ENCODE measurements at places on chromosomes 7 and 10.

DNA sequence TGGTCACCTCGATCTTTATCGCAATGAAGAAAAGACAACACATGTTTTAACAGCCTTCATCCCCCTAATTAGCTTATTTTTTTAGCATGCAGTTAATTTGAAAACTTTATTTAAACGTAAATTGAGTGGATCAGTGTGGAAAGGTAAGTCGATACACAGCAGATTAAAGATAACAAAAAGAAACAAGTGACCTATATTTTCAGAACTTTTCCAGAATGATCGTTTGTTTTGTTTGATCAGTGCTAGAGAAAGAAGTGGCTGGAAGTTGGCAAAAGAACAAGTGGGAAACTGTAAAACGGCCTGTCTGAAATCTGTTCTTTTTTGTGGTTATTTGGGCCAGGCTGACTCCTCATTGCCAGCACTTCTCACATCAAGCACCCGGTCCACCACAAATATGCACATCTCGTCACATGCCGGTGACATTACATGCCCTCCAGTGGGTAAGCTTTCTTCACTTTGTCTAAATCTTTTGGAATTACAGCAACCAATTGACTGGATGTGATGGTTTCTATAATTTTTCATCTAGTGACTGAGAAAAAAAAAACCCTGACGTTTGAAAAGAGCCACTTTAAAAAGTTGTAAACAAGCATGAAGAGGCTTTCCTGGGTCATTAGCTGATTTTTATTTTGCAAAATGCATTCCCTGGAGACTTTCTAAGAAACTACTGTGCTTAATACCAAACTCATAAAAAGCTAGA, 33.2 kb downstream of the C7orf33 start:
- DNase-seq: no peak

DNA sequence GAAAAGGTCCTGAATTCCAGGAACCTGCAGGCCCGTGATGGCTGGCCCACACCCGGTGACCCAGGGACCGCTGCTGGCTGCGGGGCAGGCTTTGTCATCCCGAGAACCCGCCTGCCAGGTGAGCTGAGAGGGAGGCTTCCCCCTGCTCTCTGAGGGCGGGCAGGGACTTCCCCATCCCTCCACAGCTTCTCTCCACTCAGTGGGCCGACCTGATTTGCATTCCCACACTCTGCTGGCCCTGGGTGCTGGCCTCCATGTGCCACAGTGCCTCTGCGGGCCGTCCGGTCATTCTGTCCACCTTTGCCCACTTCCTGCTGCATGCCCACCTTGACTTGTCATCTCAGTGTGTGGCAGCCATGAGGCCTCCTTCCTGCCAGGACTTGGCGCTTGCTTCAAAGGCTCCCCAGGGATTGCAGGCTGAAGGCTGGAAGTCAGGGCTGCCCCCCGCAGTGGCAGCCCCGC, 35.3 kb downstream of the PALD1 start:
- no peak for DNase-seq

- DNase-seq: no peak
Measured at GRCh38 chr7:93043385-93043985, 74.3 kb downstream of the SAMD9 start.

DNA sequence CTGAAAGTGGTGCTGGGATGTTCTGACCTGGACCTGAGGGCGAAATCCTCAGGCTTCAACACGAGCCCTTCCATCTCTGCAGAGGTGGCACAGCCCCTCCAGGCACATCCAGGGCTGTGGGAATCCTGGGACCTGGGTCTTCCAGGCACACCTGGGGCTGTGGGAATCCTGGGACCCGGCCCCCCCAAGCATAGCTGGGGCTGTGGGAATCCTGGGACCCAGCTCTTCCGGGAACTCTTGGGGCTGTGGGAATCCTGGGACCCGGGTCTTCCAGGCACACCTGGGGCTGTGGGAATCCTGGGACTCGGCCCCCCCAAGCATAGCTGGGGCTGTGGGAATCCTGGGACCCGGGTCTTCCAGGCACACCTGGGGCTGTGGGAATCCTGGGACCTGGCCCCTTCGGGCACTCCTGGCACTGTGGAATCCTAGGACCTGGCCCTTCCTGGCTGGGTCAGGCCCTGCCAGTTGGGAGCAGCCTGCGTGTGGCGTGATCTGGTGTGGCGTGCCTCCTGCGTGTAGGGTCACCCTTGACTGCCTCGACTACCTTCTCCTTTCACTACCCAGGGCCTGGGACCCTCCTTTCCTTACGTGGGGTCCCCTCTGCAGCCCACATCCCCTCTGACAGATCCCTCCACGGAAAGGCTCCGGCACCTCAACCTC, 124.0 kb downstream of the WDR37 start:
- no peak for DNase-seq

DNA sequence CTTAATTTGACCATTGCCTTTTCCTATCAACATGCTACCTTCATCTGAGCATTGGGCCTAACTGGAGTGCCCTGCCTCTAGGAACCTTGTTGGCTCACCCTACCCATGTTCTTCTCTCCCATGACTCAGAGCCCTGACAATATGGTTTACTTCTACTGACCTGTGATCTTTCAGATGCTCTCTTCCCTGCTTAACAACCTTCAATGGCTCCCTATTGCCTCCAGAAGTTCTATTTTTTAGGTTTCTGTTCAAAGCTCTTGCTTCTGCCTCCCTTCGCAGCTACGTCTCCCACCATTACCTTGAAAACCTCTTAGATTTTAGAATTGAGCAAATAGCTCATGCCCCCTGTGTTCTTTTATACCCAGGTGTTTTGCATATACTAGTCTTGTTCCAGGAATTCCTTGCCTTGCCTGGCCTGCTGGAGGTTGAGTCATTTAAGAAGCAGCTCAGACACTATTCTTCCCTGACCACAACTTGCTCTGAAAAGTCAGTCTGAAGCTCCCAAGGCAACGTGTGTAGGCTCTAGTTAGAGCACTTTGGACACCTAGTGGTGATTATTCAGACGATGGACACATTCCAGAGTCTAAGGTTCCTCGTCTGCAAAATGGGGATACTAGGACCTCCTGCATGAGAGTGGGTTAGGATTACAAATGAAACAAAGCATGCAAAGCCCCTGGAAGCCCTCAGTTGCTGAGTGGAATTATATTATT, 64.4 kb upstream of the EMX2 start:
- no peak for DNase-seq

DNA sequence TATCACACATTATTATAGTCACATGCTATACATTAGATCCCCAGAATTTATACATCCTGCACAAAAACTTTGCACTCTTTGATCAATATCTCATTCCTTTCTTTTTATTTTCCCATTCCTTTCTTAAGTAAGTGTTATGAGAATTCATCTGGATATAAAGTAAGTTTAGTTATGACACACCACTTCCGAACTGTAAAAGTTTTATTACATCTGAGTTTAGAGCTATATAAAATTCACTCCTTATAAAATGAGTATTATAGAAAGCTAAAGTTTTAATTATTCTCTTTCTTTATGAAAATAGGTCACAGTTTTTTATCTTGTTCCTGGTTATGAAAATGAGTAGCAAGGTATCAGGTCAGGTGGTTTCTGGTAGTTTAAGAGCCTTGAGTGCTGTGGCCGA, 84.7 kb upstream of the PLXDC2 start:
- no peak for DNase-seq

DNA sequence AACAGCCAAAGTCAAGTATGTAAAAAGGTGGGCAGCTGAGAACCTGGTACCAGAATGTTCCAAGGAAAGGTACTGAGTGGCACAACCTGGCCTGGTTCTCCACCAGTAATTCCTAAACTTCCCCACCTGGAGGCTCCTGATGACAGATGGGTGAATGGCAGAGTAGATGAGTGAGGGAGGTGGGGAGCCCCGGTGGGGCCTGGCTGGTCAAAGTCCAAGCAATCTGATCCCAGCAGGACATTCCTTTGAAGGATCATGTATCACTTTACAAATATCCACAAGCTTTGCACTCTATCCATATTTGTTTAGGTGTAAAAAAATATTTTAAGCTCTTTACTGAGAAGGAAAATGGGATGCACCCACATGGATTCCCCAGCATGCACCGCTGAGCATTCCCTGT, 250.2 kb downstream of the DPP6 start:
- no peak for DNase-seq

DNA sequence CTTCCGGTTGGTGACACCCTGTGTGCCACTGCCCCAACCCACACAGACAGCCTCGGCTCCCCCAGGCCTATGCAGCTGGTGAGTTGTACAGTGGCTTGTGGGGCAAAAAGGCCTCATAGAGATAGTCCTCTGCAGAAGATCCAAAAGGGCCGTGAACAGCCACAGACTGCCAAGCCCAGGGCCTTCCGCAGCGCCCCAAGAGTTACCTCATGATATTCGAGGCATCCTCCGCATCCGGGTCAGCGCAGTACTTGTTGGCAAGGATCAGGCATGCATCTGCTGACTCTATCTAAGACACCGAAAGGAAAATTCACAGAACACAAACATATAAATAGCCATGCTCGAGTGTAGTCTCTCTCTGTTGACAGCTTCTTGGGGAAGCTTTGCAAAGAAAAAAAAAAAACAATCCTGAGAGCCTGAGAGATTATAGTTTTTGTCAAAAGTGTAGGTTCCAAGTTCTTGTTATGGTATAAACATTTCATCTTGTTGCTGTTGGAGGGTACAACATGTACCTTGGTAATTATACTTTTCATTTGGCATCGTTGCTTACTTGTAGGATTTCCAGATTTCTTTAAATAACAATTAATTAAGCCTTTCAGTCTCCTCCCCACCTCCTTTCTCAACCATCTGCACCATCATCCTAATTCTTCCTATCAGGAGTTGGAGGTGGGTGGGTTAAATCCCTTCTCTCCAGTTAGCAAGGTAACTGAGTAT, 553.0 kb downstream of the KCNMA1 start:
- DNase-seq: no peak

- peak; percentile 28 for DNase-seq
Measured at GRCh38 chr7:74174606-74175082, 488 bp downstream of the EIF4H start.

DNA sequence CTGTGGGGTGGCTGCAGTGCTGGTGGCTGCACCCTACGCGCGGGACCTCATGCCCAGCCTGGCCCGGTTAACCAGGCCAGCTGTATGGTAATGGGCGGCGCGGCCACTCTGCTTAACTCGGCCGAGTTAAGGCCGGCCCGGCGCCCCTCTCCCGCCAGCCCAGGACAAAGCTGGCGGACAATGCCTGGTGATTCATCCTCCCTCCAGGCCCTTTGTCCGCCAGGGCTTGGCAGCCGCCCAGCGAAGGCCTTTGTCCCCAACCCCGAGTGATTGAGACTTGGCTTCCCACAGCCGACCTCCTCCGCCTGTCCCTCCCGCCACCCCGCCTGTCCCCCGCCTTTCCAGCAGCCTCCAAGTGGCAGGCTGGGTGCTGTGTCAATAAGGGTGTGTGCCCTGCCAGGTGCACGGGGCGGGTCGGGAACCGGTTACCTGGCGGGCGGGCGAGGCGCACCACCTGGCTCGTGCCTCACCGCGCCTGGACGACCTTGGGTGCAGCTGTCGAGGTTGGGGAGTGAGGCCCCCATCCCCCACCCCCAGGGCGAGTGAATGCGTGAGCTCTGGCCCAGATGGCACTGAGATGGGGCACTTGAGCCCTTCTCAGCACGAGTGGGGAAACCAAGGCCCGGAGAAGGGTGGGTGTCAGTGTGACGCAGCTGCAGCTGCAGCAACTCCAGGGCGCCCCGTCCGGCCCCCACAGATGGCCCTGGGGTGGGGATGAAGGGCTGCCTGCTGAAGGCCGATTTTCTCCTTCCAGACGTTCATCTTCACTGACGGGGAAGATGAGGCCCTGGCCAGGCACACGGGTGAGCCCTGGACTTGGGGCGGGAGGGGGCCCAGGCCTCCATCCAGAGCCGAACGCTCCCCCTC, 4.6 kb downstream of the LFNG start:
- DNase-seq: no peak

GRCh38 chr7:5404421-5404826, 19.2 kb downstream of the TNRC18 start:
- DNase-seq: no peak

- no peak for DNase-seq
Measured at GRCh38 chr10:11798845-11799735, 24.1 kb upstream of the PROSER2 start.

DNA sequence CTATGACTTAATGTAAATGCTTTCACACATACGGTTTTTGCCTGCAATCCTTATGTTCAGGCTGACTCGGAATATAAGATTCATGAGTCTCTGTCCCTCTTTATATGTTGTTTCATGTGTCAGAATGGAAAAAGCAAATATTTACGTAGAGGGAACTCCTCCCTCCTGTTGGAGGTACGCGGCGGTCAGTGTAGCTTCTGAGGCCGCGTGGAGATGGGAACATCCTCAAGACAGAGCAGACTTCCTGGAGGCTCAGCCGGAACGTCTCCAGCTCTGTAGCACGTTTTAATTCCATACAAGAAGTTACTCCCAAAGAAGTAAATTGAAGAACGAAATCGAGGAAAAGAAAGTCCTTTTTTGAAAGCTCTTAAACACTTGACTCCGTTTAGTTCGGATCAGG, 248.3 kb downstream of the EBF3 start:
- DNase-seq: no peak

GRCh38 chr7:121873289-121874194, 581 bp downstream of the PTPRZ1 start:
- no peak for DNase-seq

- DNase-seq: peak; percentile 20
Measured at GRCh38 chr7:77537778-77538280, 734 bp downstream of the PTPN12 start.

DNA sequence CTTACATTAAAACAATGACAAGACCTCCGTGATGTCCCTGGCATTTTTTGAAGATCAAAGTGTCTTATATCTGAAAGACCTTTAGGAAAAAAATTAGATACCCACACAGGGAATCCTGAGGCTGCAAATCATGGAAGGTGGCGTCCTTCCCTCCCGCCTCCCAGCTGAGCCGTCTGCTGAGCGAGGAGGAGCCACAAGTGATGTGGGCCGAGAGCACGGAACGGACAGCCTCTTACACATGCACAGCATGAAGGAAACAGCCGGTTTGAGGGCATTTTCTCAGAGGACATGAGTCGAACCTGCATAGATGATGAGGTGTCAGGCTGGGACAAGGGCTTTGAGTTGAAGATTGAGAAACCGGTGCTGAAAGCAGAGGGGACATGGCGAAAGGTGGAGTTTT, 163.3 kb downstream of the ADARB2 start:
- no peak for DNase-seq

DNA sequence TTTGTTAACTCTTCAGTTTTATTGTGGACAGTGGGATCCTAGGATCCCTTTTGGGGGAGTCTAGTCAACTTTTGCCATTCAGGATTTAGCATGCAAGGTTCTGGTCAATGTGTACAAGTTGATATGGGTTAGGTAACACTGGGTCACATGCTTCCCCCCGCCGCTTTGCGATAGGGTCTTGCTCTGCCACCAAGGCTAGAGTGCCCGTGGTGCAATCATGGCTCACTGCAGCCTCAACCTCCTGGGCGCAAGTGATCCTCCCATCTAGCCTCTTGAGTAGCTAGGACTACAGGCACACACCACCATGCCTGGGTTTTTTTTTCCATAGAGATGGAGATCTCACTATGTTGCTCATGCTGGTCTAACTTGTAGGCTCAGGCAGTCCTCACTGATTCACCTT, 3.2 kb upstream of the CSGALNACT2 start:
- no peak for DNase-seq

GRCh38 chr10:26438534-26439341, 597 bp downstream of the APBB1IP start:
- DNase-seq: peak; percentile 53

Data from effector CD4-positive, alpha-beta T cell (primary cell).